ENCODE measurements at places on chromosomes 3 and 15.

- DNase-seq, result no peak
These were observed 4.4 kb upstream of the CHAC1 start for GRCh38 chr15:40948706-40949473.

DNA sequence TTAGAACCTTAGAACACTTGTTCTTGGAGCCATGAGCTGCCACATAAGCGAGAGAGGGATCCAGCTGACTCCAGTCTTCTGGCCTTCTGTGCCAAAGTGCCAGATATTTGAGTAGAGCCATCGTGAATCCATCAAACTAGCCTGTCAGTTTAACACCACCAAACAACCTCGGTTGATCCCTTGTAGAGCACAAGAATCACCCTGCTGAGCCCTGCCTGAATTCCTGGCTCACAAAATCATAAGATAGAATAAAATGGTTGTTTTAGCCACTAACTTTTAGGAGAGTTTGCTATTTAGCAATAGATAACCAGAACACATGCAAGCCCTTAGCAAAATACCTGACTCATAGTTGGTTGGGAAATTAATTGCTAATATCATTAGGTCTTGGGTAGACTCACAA lies 407.6 kb upstream of the PROK2 start:
- no peak for DNase-seq

- no peak for DNase-seq
These were observed 88.0 kb downstream of the OSBPL10 start for GRCh38 chr3:31892916-31893573.

DNA sequence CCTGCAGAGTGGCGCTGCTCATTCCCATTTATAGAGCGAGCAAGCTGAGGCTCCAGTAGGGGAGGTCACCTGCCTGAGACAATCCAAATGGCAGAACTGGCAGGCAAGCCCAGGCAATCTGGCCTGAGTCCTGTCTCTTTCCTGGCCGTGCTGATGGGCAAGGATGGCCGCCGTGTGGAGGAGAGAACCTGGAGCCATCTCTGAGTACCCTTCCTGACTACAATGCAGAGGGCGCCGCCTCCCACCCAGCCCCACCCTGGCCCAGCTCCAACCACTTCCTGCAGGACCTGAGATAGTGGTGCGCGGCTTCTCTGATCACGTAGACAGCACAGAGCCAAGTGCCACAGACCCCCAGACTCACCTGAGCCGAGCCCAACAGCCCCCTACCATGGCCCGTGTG lies 7.0 kb downstream of the TLR9 start:
- no peak for DNase-seq

GRCh38 chr15:77421370-77421700 lies 647 bp downstream of the HMG20A start:
- DNase-seq, result no peak

DNA sequence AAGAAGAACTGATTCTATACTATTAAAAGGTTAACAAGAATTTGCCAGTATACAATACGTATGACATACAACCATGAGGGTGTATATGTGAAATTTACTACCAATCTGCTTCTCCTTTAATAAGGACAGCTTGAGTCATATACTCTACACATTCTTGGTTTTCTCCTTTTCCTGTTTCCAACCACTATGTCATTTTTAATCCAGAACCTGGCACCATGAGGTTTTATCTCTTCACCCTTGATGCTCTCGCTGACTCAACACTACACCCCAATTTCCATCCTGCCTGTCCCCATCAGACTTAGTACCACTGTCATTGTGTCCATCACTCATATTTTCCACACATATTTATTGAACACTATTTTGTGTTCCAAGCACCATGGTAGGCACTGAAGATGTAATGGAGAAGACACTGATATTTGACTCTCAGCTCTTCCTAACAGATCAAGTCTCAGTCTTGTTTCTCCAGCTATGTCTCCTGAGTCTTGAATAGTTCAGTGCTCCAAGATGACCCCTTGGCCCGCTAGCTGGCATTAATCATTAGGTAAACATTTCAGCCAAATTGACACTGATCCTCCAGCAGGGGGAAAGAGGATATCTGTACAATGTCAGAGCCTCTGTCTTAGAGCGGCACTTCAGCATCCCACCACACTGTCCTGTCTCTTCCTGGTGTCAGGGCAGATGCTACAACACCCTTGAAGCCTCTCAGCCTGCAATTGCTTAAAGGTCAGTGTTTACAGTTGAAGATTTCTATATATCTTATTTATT lies 11.2 kb upstream of the COL8A1 start:
- DNase-seq, result no peak

GRCh38 chr15:94470492-94470891 lies 239.1 kb downstream of the MCTP2 start:
- no peak for DNase-seq

All from LNCaP clone FGC (cell line).